Glutamatergic neuron (in vitro differentiated cells): ENCODE measurements at places on chromosomes 4 and X.

DNA sequence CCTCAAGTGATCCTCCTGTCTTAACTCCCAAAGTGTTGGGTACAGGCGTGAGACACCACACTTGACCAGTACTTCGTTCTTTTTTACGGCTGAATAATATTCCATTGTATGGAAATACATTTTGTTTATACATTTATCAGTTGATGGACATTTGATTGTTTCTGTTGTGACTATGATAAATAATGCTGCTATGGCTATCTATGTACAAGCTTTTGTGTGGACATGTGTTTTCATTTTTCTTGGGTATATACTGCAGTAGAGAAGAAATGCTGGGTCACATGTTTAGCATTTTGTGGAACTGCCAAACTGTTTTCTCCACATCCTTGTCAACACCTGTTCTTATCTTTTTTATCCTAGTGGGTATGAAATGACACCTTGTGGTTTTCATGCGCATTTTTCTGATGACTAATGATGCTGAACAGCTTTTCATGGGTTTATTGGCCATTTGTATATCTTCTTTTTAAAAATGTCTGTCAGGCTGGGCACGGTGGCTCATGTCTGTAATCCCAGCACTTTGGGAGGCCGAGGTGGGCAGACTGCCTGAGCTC is 37.3 kb downstream of the SAT1 start:
- no peaks in the 10 kb centered on the region for H3K36me3 ChIP-seq
- H3K4me3 ChIP-seq, result no peak overlapping the region
- no peaks in the 10 kb centered on the region for H3K27me3 ChIP-seq
- H3K4me1 ChIP-seq, result no peaks in the 10 kb centered on the region

- H3K4me3 ChIP-seq, result no peak overlapping the region
- H3K27me3 ChIP-seq, result peaks cover 6% of the 10 kb centered on the region
- no peak overlapping the region for H3K27ac ChIP-seq
These were observed 107.9 kb downstream of the ZNF827 start for GRCh38 chr4:145830699-145831098.

- H3K36me3 ChIP-seq, result no peaks in the 10 kb centered on the region
These were observed 27.3 kb downstream of the OFD1 start for GRCh38 chrX:13761606-13762414.

DNA sequence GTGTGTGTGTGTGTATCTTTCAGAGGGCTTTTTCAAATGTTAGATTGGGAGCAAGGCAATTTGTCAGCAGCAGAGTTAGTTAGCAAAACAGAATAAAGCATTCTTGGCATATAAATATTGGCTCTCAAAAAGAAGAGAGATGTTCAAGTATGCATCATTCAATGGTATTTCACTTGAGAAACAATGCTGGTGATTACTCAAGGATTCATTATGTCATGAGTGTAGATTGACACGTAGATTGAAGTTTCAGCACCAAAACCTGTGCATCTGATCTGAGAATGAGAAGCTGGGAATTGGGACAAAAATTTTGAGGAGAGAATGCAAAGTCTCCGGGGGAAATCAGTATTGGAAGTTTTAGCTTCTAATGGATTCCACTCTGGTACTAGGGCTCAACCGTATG is 241.4 kb downstream of the FRMPD4 start:
- DNase-seq, result no peak
- no peaks in the 10 kb centered on the region for H3K27me3 ChIP-seq

DNA sequence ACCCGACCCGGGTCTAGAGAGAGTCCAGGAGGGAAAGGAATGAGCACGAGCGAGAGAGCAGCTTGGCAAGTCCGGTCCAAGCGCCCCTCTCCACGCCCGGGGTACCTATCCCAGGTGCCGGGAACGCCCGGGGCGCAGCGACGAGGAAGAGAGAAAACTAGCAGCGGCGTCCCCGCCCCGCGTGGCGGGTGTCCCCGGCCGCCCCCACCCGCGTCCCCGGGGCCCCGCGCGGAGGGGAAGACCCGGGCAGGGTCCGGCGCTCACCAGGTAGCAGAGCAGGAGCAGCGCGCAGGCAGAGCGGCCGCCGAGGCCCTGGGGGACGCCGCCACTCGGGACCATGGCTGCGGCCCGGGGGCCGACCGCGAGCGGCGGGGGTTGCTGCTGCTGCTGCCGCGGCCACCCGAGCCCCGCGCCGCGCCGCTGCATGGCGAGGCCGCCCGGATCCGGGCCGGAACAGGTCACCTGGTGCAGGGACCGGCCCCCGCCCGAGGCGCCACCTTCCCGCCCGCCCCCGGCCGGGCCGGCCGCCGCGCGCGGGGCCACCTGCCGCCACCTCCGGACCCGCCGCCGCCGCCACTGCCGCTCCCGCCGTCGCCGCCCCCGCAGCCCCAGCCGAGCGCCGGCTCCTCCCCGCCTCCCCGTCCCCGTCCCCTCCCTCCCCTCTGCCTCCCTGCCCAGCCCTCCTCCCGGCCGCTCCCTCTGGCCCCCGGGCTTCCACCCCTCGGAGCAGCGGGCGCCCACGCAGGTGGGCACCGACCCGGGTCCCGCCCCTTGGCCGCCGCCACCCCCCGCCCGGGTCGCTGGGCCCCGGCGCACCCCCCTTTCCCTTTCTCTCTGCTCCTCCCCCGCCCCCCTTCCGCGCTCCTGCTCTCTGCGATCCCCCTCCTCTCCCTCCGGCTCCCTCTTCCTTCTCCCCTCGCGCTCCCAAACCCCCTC is at the start of gene SEL1L3:
Gene SEL1L3, minus strand, starts transcription at position 578 of the 936 bp plus-strand sequence. Its CDS starts 152 bp downstream, at position 426.
- peak within 1 kb of the TSS; percentile 75 for H3K27ac ChIP-seq
- H3K4me3 ChIP-seq, result peak within 1 kb of the TSS; percentile 98
- peaks cover 7% of the 10 kb centered on the region for H3K27me3 ChIP-seq
- H3K36me3 ChIP-seq, result peaks cover 4% of the 10 kb centered on the region
- H3K4me1 ChIP-seq, result peaks cover 4% of the 10 kb centered on the region

GRCh38 chr4:175290401-175290800 is 372.2 kb downstream of the ADAM29 start:
- H3K36me3 ChIP-seq, result no peaks in the 10 kb centered on the region
- DNase-seq, result no peak
- no peaks in the 10 kb centered on the region for H3K4me1 ChIP-seq
- H3K27ac ChIP-seq, result no peak overlapping the region
- H3K27me3 ChIP-seq, result no peaks in the 10 kb centered on the region

DNA sequence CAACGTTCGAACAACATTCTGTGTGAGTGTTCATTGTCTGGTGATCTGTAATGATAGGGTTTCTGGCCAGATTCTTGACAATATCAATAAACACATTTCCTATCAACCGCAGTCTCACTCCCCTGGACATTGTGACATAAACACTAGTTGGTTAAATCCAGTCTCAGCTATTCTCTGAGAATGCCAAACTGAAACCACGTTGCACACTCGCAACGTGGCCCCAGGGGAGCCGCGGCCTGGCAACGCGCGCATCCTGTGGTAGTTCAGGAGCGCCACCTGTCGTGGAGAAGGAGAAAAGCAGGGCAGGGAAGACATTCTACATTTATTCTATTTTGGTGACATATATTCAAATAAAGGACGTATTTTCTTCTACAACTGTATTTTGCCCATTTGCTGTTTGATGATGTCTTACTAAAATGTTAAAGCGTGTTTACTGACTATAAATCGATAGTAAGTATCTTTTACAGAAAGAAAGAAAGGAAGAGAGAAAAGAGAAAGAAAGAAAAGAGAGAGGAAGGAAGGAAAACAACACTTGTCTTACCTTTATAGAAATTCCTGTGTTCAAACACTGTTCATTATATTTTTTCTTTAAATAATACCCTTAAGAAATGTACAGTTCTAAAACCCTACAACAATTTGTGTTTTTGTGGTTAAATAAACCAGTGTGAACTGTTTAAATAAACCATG is 738.3 kb upstream of the FRG1 start:
- no peak overlapping the region for H3K4me3 ChIP-seq
- peak; percentile 81 for DNase-seq
- no peaks in the 10 kb centered on the region for H3K27me3 ChIP-seq
- peaks cover 4% of the 10 kb centered on the region for H3K4me1 ChIP-seq

- H3K27me3 ChIP-seq, result peaks cover 3% of the 10 kb centered on the region
- no peak overlapping the region for H3K27ac ChIP-seq
- DNase-seq, result no peak
- H3K4me1 ChIP-seq, result peaks cover 40% of the 10 kb centered on the region
- no peak overlapping the region for H3K4me3 ChIP-seq
These were observed 16.5 kb downstream of the TBC1D14 start for GRCh38 chr4:6926081-6926480.

GRCh38 chr4:184420881-184421416 is 53.4 kb downstream of the IRF2 start:
- H3K27ac ChIP-seq, result no peak overlapping the region
- DNase-seq, result no peak
- no peak overlapping the region for H3K4me3 ChIP-seq
- H3K36me3 ChIP-seq, result peaks cover 5% of the 10 kb centered on the region

DNA sequence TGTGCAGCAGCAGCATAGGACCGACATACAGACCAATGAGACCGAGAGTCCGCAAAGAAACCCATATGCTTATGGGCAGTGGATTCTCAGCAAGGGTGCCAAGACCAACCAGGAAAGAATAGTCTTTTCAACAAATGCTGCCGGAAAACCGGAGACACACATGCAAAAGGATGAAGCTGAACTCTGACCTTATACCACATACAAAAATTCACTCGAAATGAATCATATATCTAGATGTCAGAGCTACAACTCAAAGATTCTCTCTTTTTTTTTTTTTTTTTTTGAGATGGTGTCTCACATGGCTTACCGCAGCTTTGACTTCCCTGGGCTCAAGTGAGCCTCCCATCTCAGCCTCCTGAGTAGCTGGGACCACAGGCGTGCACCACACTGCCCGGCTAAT is 16.0 kb upstream of the MXD4 start:
- DNase-seq, result no peak
- no peaks in the 10 kb centered on the region for H3K4me1 ChIP-seq

GRCh38 chr4:159425737-159426305 is 322.9 kb downstream of the RAPGEF2 start:
- no peaks in the 10 kb centered on the region for H3K36me3 ChIP-seq
- no peak overlapping the region for H3K4me3 ChIP-seq
- H3K27me3 ChIP-seq, result no peaks in the 10 kb centered on the region
- no peak overlapping the region for H3K27ac ChIP-seq
- H3K4me1 ChIP-seq, result peaks cover 3% of the 10 kb centered on the region

DNA sequence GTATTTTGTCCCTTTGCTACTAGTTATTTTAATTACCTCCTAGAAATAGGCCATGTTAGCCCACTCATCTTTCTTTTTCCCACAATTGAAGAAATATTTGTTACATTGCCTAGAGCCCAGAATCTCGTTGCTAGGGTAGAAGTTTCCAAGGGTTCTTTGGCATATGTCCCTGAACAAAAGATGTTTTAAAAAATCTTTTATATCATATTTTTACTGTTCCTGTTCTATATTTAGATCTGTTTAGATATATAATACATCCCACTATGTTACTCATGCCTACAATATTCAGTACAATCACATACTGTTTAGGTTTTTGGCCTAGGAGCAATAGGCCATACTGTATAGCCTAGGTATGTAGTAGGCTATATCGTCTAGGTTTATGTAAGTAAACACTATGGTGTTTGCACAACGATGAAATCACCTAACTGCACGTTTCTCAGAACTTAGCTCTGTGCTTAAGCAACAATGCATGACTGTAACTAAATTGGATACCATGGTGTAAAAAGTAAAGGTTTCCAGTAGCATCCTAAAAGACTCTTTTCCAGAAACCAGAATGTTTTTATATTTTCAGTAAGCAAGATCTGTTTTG is 236.0 kb upstream of the SLIT2 start:
- H3K4me1 ChIP-seq, result no peaks in the 10 kb centered on the region
- no peaks in the 10 kb centered on the region for H3K36me3 ChIP-seq
- peaks cover 1% of the 10 kb centered on the region for H3K27me3 ChIP-seq
- H3K4me3 ChIP-seq, result no peak overlapping the region
- no peak for DNase-seq

GRCh38 chr4:175378372-175378771 is 433.7 kb downstream of the GPM6A start:
- H3K36me3 ChIP-seq, result no peaks in the 10 kb centered on the region
- no peaks in the 10 kb centered on the region for H3K4me1 ChIP-seq
